Stimulated activated CD4-positive, alpha-beta T cell treated with anti-CD3 and anti-CD28 coated beads, Interleukin-1b, Interleukin-23, amount 100 ng/mL, for 24 hours (primary cell): ENCODE measurements at places on chromosomes 5 and 9.

DNA sequence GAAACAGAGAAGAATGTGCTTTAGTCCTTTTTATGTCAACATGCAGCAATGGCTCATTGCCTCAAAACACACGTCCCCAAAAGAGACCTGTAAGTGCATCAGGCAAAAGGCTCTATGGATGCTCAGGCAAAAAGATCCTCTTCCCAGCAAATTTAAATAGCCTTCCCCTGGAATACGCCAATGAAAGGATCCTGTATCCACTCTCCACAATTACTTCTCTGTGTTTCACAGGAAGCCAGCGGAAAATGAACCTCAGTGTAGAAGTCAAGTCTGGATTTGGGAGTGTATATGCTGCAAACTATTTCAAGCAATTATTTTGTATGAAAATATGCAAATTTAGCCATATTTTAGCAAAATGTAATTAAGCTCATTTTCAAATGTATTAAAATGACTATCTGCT, 217.9 kb downstream of the EPB41L4A start:
- no peak for DNase-seq

DNA sequence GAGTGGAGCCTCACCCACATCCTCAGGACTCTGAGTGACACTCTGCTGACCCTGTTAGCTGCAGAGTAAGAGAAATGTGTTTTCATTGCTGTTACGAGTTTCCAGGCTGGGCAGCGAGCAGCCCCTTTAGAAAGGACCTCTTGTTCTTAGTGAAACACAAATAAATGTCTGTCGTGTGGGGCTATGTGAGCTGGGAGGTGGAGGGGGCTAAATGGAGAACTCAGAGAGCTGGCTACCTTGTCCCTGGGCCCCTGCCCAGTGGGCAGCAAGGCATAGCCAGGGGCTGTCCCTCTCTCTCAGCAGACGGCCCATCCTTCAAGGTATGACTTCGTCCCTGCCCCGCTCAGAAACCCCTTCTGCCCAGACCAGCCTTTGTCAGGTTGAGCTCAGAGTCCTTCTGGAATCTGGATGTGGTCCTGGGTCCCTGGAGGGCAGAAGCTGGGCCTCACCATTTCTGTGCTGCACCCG, 10.2 kb downstream of the DCANP1 start:
- DNase-seq, result no peak

GRCh38 chr5:68315679-68316271, 100.2 kb downstream of the PIK3R1 start:
- no peak for DNase-seq

DNA sequence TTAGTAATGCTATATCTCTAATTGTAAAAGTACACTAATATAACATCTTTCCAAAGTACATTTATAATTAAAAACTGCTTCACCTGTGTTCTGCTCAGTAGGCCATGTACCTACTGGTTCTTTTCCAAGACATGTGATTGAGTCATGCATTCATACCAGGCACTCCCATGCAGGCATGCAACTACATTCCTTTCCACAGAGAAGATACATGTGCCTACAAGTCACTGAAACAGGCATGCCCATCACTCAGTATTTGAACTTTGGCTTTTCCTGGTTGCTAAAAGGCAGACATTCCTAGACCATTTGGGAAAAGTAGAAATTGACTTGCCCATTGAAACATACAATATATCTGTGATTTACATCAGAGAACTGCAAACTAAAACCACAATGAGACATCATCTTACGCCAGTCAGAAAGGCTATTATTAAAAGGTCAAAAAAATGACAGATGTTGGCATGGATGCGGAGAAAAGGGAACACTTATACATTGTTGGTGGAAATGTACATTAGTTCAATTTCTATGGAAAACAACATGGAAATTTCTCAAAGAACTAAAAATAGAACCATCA, 148.3 kb upstream of the MOCS2 start:
- no peak for DNase-seq

DNA sequence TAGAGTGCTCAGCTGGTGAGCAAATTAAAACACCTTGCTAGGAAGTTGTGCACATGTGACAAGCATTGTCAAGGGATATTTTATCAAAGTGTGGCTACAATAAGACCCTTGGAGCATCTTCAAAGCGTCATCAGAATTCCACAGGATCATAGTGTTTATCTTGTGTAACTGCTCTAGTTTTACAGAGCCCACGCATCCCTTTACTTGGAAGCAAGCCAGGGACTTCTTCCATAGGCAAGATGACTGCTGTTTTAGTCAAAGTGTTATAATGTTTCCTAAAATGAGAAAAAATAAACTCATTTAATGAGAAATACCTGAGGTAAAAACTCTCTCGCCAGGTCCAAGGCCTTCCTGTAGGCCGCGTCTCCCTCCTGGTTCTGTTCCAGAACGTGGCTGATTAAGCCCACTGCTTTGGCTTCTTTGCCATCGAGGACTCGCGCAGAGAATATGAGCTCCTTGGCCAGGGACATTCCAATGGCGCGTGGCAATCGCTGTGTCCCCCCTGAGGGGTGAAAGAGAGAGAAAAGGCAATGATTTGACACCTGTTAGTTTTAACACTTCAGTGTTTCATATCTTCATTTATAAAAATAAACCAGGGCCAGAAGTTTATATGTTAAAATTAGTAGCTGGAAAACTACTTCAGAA, 141.1 kb downstream of the AUH start:
- no peak for DNase-seq

DNA sequence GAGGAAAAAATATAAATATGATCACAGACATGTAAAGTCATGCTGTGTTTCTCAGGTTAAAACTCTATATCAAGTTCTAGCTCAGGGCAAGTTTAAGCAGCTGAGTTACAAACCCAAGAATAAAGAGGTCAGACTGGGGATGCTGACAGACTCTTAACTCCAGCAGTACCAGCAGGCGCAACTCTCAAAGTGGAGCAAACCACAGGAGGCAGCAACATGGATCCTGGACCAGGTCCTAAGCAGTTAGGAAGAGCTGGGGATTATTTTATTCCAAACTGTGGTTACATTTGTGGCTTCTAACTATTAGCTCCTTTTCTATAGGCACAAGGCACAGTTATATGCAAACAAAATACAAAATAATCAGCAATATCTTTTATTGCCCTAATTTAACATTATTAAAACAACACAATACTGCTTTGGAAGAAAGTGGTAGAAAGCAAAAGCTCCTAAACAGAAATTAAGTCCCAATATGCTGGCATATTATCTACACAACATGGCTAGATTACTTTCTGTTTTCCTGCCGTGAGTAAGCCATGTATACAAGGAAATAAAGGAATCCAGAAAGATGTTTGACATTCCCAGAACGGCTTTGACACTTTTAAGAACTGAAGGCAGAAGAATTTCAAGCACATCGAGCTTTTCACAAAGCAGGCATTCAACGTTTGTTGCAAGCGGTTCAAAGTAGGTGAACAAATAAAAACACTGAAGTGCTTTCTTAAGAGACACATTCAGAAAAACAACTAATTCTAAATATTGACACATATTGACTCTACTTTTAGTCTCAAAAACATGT, 378.8 kb upstream of the ZNF608 start:
- DNase-seq, result no peak

- DNase-seq, result no peak
Observed at GRCh38 chr9:132609184-132609583, 26.8 kb downstream of the BARHL1 start.

GRCh38 chr5:154995679-154996078, 17.9 kb upstream of the KIF4B start:
- no peak for DNase-seq

GRCh38 chr5:171984748-171985419, 21.6 kb downstream of the FBXW11 start:
- no peak for DNase-seq

GRCh38 chr5:94433397-94434163, 184.8 kb downstream of the KIAA0825 start:
- no peak for DNase-seq

- DNase-seq, result no peak
Observed at GRCh38 chr9:89815061-89815902, 210.5 kb downstream of the GADD45G start.

DNA sequence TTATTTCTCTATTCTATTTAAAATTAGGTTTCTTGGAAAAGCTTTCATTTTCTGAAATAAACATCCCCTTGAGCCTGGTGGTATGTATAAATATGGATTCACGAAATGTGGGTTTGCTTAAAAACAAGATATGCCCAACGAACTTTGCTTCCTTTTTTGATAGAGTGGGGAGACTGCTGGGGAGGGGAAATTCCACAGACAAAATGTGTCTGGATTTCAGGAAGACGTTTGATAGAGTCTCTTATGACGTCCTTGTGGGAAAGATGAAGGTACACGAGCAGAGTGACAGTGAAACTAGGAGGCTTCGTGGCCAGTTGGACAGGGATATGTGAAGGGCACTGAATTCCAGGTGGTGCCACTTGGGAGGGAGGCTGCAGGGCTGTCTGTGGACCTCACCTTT, 84.5 kb upstream of the RPS23 start:
- DNase-seq, result no peak

DNA sequence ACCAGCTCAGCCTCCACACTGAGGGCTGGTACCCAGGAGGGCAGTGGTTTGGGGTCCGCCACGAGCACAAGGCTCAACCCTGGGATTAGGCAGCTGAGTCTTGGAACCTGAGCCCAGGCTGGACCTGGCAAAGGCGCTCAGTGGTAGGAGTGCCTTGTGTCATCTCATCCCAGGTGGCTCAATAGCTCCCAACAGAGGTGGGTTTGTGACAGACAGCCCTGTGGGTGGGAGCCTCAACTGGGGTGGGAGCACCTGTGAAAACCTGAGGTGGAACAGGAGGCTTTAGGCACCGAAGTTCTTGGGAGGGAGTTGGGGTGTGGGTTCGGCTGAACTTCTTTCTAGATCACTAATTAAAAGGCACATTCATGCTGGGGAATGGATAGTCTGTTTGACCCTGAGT, 35.2 kb upstream of the SMU1 start:
- no peak for DNase-seq

GRCh38 chr5:119742311-119742710, 113.0 kb downstream of the FAM170A start:
- DNase-seq, result no peak

DNA sequence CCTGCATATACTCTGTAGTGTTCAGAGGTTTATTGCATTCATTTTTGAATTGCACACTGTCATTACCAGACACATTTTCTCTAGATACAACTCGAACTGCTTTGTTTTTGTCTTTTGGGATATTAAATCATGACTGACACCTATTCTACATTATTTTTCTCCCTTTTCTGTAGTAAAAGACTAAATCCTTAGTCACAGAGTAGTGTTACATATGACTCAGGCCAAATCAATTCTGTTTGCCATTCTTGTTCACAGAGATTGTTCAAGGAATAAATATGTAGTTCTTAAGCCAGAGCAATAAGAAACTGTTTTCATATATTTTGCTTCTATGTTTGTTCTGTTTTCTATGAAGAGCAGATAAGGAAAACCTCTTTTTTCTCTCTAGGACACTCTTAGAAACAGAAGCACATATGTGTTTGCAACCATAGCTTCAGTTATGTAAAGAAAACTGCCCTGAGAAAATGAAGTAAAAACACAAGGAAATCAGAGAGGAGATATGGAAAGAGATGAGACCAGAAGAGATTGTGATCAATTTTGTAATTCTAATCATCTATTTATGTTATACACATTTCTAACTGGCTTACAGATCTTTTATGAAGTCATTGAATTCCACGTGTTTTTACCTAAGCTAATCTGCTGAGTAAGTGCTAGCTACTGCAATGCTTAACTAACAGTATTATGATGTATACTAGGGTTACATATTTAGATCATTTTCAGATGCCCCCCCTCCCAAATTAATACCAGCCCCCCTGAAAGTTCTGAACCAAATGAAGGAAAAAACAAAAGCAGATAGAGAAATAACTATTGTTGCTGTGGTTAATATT, 1995.6 kb upstream of the CDH6 start:
- DNase-seq, result no peak
